ENCODE measurements at places on chromosomes 2 and 18.
A peak's percentile ranks its signal among the peaks of the same experiment; 100 is the strongest.

- peak; percentile 82 for DNase-seq
These were observed 179.3 kb downstream of the GLI2 start for GRCh38 chr2:120914839-120915521.

DNA sequence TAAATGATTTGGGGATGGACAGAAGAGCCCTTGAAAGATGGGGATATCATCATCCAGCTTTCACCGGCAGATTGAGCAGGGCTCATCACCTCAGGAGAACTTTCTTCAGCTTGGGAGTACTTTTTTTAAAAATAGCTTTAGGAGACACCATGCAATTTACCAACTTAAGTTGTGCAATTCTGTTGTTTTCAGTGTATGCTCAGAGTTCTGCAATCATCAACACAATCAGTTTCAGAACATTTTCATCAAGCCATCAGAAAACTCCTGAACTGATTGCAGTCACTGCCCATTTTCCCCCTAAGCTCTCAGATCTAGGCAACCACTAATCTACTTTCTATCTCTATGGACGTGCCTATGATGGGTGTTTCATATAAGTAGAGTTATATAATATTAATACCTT is 117.7 kb downstream of the CRIM1 start:
- no peak for DNase-seq

GRCh38 chr2:111168528-111169239 is 48.0 kb downstream of the BCL2L11 start:
- DNase-seq: no peak

DNA sequence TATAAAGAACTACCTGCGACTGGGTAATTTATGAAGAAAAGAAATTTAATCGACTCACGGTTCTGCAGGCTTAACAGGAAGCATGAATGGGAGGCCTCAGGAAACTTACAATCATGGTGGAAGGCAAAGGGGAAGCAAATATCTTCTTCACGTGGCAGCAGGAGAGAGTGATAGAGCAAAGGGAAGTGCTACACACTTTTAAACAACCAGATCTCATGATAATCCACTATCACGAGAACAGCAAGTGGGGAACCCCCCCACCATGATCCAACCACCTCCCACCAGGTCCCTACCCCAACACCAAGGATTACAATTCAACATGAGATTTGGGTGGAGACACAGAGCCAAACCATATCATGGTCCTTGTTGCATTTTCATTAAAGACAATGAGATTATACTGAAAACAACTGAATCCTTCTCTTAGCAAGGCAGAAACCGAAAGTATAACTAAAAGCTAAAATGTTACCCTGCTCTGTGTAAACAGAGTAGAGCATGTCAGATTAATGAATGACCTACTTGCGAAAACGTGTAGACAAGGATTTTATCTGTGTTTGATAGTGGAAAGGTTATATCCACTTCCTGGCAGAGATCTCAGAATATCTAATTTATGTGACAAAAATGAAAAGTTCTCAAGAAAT is 60.1 kb upstream of the RBBP8 start:
- DNase-seq: no peak

DNA sequence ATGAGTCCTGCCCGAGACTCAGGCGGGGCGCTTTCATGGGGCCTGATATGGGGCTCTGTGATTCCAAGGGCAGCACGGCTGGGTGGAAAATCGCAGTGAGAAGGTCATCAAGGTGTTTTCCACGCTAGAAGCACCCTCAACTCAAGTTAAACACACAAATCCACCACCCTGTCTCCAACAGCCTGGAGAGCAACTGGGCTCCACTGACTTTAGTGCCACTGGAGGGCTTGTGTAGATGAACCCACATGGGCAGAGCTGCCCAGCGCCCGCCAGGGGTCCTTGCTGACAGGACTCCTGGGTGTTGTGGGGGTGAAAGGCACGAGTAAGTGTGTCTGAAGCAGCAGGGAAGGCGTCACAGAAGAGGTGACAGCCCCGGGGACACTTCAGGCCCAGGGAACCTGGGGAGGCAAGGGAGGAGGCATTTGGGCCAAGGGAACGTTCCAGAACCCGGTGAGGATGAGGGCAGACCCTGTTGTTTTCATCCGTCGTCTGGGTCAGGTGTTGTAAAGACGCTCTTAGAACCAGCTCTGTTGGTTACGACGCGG is 51.8 kb upstream of the CTDP1 start:
- no peak for DNase-seq

- no peak for DNase-seq
These were observed 196.0 kb downstream of the TMEM163 start for GRCh38 chr2:134522496-134523455.

- no peak for DNase-seq
These were observed 250.8 kb downstream of the LRRTM1 start for GRCh38 chr2:80053522-80054345.

DNA sequence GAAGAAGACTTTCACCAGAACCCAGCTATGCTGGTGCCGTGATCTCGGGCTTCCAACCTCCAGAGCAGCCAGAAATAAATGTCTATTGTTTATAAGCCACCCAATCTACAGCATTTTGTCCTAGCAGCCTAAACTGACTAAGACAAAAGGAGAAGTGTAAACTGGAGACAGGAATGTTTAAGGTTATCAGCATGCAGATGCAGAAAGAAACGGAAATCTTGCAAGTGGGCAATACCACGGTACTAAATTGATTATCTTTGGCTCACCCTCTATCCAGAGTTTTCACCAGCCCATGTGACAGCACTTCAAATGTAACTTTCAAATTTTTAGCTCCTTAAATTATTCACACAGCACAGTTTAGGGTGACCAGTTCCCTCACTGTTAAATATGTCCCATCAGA is 5.7 kb upstream of the CAPN14 start:
- no peak for DNase-seq

DNA sequence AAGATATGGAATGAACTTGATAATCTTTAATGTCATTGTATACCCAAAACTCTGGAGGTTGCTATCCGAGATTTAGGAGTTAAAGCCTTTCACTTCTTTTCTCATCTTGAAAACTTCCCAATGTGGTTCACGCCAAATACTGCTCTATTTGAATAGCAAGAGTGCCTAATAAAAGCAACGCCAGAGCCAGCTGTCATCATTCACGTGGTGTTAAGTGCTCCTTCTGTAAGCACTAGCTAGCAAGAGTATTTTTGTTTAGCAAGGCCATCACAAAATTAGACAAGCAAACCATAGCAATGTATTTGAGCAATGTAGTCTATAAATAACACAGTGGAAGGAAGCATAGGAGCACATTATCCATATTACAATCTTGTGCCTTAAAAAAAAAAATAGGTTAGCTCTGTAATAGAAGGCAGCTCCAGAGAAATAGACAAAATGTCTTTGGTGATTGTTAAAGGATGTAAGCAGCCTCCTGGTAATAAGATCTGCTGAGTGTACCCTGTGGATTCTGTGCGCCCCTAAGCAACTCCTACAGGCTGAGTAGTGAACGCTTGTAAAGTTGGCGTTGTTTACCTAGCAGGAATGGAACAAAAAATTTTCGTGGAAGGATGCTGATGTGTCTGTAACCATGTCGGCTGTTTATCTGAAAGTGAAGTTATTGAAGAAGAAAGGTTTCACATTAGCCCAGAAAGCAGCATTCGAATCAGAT is 518.0 kb downstream of the CNTNAP5 start:
- DNase-seq: no peak

GRCh38 chr2:41432459-41432858 is 615.4 kb upstream of the PKDCC start:
- no peak for DNase-seq

GRCh38 chr2:102261467-102262135 is 49.8 kb upstream of the IL1RL1 start:
- DNase-seq: no peak

DNA sequence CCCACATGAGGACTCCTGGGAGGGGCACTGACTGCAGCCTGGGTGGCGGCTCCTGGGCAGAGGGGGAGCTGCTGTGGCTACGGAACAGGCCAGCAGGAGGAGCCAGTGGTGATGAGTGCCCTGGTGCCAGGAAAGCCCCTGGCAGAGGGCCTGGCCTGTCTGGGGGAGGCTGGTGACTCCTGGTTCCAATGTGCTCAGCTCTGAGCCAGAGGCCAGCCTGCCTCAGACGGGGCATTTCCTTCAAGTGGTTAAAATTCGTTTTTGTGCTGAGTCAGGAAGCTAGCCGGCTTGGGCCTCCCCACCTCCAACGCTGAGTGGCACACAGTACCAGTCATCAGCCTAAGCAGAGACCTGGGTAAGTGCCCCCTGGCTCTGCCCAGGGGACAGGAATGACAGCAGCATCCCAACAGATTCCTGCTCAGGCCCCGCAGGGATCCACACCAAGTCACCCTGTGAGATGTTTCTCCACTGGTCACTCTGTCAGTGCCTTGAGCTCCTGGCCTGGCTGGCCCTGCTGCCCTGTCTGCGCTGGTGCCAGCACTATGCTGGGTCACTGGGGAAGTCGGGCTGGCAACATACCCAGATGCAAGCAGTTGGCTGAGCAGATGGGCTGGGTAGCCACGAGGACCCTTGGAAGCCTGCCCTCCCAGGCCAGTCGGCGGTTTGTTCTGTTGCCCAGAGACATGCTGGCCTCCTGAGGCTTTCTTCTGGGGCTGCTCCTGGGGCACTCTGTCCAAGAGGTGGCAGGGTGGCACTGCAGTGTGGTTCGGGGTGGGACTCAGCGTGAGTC is 7.1 kb upstream of the KLF11 start:
- DNase-seq: peak; percentile 71

DNA sequence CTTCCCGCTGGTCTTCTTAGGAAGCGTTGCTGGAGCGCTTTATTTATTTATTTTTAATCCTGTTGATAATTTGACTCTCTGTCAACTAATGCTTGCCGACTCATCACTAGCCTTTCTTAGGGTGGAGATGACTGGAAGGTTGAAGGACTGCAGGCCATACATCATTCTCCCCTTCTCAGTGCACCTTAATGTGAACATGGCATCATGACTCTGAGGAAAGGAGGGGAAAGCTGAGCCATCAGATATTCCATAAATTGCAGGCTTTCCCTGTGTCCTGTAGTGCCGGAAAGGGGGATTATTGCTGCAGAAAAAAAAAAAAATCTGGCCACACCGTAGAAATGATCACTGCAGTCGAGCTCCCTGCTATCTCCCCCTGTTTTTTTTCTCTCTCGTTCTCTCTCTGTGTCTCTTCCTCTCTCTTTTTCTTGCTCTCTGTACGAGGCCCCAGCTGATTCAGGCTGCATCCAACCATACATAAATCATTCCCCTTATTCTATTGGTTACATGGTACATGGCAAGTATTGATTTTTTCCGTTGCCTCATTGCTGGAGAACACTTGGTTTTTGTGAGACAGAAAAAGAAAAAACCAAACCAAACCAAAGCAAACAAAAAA is 125.8 kb upstream of the EFEMP1 start:
- DNase-seq: no peak

DNA sequence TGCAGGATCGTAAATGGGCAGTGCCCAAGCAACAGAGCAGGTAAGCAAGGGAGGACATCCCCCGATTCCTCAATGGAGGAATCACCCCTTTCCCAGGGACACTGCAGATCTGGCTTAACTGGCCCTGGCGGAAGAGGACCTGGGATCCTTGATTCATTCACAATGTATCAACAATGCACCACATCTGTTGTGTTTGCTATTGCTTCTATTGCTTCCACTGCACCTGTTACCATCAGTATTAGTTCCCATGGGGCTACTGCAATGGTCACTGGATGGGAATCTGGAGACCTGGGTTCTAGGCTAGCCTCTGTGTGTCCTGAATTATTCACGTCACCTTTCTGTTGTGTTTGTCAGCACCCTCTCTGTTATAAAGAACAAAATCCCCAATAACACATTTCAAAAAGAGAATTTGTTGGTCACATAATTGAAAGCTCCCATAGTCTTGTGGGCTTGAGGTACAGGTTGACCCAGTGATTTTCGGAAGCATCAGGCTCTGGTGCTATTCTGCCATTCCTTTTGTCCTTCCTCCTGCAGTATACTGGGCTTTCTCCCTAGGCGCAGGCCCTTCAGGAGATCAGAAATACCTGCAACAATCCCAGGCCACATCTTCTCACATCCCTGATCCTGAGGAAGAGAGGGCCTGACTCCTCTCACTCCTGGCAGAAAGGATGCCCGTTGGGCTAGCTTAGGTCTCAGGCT is 193.5 kb upstream of the GLI2 start:
- no peak for DNase-seq

DNA sequence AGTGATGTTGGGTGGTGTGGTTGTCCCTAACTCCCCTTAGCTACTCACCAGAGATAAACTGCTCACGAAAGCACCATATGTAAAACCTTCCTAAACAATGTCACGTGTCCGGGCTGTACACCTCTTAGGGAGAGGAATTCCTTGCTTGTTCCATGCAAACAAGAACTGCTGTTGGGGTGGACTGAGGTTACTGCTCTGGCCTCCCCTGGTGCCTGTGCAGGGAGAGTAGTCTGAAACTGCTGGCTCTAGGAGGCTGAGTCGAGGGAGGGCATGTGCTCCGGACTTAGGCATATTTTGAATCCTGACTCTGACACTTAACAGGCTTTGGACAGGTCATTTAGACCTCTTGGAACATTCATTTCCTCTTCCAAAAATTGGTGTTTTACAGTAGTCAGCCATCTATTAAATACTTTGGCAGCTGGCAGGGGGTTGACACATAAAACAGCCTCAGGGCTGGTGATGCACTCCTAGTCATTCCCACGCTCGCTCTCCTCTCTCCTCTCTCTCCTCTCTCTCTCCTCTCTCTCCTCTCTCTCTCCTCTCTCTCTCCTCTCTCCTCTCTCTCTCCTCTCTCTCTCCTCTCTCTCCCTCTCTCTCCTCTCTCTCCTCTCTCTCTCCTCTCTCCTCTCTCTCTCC is 10.6 kb downstream of the THNSL2 start:
- no peak for DNase-seq

GRCh38 chr2:190173392-190173791 is 110.9 kb upstream of the MSTN start:
- DNase-seq: no peak

- DNase-seq: no peak
These were observed 102.4 kb upstream of the TPO start for GRCh38 chr2:1310866-1311265.

- DNase-seq: no peak
These were observed 58.2 kb downstream of the KLF7 start for GRCh38 chr2:207107551-207107950.

DNA sequence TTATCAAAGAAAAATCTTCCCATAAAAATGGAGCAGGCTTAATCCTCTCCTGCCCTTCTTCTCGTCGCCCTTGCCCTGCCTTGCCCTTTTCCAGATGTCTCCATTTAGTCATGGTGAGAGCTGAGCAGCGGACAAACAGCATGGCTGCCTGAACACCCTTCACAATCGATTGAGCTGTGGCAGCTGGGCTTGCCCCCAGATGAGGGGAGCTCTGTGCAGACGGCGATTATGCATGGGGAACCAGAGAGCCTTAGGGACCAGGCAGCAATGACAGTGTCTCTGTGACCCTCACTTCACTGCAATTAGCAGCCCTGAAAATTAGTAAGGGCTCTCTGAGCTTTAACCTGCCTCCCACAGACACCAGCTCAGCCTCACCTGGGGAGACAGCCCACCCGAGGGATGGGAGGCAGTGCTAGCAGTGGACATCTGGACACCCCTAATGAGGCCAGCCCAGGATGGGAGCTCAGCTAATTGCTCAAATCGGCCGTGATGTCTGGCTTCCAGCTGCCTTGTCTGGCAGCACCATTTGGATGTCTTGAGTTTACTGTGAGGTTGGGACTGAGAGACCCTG is 365.7 kb downstream of the TNS1 start:
- DNase-seq: peak; percentile 79

- no peak for DNase-seq
These were observed 77.7 kb downstream of the CDC42EP3 start for GRCh38 chr2:37593694-37594093.

- peak; percentile 29 for DNase-seq
These were observed 8.9 kb downstream of the BIN1 start for GRCh38 chr2:127097841-127098651.
